ENCODE measurements at places on chromosomes 11 and 22.

DNA sequence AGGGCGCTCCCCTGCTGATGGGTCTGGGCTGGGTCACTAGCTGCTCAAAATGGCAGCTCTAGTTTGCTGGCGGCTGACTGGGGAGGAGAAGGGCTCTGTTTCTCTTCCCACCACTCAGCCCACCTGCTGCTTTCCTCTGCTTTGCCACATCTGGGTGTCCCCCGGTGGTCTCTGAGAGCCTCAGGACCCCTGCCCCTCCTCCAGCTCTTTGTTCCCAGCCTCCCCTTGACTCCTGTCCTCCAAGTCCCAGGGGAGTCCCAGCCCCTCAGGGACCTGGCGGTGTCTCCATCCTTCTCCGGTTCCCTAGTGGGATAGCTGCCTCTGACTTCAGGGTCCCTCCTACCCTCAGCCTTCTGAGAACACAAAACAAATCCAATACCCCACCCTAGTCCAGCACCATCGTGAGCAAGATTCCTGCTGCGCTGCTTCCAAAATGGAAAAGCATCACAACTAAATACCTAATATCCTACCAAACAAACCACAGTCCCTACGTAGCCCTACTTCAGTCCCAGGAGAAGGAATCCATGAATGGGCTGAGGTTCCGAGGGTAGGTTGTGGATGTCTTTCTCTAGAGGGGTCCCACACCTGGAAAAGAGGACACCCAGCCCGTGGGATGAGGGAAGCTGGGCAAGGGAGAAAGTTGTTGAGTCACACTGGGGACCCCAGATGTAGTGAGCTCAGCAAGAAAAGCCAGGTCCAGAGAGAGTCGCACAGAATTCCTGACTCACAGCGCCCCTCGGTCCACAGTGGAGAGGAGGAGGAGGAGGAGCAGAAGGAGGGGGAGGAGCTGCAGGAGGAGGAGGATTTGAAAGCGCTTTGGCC, 45.0 kb upstream of the NNMT start:
- no peak for DNase-seq

GRCh38 chr22:41256254-41257253, 15.8 kb upstream of the CHADL start:
- no peak for DNase-seq

GRCh38 chr11:126329644-126330211, 25.8 kb upstream of the ST3GAL4 start:
- no peak for DNase-seq

DNA sequence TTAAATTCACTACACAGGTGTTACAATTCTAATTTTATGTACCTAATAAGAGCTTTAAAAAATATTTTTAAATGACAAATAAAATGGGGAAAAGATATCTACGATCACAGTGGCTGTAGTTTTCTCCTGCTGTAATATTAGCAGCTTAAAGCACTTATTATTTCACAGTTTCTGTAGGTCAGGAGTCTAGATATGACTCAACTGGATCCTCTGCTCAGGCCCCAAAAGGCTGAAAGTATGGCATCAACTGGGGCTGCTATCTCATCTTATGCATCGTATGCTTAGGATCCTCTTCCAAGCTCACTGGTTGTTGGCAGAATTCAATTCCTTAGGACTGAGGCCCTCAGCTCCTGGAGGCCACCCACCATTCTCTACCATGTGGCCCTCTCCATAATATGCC, 12.8 kb downstream of the FBXO3 start:
- DNase-seq: peak; percentile 64

GRCh38 chr22:29821291-29822016, 16.6 kb downstream of the ASCC2 start:
- DNase-seq: peak; percentile 74

Data from GM13977 (cell line).